ENCODE measurements at places on chromosomes 1 and 21.
A peak's percentile ranks its signal among the peaks of the same experiment; 100 is the strongest.

DNA sequence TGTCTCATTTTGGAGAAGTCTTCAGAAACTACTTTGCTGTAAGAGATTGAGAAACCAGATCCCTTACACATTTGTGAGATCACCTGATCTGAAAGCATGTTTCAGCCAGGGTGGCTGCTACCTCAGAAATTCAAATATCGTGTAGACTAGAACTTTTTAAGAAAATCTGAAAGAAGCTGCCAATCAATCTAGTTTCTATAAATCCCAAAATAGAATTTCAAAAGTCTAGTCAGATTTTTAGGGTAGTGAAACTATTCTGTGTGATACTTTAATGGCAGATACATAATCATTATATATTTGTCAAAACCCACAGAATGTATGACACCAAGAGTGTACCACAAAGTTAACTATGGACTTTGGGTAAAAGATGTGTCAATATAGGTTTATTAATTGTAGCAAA lies 79.9 kb upstream of the PLPPR5 start:
- no peak for DNase-seq

DNA sequence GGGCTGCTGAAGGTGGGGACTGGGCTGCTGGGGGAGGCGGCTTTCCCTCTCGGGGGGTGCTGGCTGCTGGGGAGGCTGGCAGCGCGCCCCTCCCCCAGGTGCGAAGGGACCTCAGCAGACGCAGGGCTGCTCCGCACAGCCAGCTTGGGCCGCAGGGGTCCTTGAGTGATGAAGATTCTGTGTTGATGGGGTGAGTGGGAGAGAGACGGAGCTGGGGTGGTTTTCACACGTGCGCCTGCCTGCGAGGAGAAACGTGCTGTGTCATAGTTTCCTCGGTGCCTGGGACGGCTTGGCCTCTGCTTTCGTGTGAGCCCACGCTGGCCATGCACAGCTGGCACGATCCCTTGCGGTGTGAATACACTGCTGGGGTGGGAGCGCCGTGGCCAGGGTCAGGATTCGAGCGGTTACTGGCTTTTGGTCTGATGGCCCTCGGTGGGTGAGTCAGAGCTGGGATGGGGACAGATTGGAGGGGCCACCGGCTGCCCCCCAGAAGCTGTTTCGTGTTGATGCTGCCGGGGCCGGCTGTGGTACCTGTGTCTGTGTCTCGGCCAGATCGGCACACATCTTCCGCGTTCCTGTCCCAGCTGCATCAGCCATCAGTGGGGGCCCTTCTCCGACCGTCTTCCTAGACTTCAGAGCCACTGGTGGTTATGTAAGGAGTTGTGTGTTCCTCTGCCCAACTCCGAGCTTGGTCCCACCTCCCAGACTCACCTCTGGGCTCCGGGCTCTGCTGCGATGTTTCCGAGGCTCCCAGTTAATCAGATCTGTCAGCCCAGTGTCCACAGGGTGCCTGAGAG lies 24.9 kb downstream of the PRKCZ start:
- no peak for DNase-seq

DNA sequence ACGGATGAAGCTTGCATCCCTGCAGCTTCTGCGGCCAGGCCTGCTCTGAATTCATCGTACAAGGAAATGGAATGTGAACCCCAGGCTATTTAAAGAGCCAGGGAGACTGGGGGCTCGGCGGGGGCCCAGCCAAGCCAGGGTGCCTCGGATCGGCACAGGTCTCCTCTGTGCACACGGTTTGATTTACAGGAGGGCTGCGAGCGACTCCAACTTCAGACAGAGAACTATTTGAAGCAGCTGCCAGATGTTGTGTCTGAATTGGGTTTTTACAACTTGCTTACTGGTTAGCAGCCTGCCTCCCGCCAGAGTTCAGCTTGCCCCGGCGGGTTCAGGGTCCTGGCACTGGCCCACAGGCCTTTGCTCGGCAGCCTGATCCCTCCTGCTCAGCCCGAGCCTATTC lies 83.2 kb downstream of the SPSB1 start:
- no peak for DNase-seq

DNA sequence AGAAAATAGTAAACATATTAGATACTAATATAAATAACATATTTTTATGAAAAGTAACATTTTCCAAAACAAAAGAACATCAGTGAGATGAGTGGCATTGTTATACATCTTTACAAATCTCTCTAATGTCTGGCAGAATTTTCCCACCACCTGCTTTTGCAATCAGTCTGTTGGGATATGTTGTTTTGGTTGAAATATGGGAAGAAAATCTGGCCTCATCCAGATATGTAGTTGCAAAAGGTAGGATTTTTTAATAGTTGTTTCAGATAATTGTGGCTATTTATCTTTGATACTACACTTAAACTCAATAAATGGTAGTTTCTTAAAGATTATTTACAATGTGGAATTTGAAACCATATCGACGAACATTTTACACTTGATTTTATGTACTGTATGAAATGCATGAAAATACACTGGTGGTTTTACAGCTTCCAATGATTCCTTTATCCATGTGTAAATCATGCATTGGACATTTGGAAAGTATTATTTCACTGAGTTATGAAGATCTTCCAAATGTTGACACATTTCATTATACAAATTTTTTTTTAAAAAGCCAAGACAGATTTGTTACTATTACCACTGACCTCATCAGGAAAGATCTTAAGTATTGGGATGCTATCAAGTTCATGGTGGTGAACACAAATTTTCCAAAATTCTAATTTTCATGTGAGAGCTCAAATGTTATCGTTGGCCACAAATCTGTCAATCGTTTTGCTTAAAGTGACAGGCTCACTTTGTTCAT lies 74.1 kb upstream of the CD34 start:
- no peak for DNase-seq

DNA sequence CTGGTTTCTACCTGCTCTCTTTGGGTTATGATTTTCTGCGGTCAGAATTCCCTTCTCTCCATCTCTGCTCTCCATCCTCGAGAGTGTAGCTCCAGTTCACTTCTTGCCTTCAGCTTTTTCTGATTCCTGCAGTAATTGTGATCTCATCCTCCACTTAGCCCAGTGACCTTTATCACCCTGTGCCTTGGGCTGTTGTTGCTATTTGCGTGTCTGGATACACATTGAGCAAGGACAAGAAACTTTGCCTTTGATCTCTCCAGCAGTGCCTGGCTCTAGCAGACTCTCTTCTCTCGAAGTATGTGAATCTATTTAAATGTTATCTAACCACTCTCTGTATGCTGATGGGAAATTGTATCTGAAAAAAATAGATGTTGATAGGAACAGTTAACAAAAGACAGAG lies 76.4 kb upstream of the MARK1 start:
- DNase-seq, result no peak

DNA sequence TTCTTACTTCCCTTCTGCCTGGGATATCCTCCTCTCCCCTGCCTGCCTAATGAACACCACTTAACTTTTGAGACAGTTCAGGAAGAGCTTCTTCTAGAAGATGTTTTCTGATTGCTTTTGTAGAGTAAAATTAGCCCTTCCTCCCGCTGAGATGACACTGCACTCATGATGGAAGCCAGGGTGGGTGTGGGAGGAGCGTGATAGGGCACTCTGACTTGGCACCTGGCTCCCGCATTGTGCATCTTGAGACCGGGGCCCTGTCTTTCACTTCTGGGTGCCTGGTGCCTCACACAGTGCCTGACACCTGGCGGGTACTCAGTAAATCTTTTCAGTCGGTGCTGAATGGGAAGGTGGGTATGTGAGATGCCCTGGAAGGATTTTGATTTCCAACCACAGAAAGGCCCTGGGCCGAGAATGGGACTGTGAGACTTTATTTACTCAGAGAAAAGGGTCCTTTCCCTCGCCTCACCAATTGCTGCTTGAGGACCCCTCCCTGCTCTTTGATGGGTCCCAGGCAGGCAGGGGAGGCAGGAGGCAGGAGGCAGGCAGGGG lies 6.8 kb downstream of the THEM5 start:
- no peak for DNase-seq

GRCh38 chr1:94812985-94813384 lies 7.2 kb upstream of the SLC44A3 start:
- DNase-seq, result no peak

GRCh38 chr21:17269760-17270159 lies 243.1 kb upstream of the CXADR start:
- DNase-seq, result no peak

DNA sequence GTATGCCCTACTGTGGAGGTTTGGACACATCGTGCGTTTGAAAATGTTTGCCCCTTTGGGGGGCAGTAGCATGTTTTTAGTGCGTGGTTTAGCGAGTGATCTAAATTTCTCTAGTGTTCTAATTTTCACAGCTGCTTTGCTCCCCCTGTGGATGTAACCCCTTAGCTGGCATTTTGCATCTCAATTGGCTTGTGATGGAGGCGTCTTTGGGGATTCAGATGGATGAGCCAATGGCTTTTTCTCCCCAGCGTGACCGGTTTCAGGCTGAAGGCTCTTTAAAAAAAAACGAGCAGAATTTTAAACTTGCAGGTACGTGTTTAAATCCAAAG lies 836 bp downstream of the CDC7 start:
- no peak for DNase-seq

DNA sequence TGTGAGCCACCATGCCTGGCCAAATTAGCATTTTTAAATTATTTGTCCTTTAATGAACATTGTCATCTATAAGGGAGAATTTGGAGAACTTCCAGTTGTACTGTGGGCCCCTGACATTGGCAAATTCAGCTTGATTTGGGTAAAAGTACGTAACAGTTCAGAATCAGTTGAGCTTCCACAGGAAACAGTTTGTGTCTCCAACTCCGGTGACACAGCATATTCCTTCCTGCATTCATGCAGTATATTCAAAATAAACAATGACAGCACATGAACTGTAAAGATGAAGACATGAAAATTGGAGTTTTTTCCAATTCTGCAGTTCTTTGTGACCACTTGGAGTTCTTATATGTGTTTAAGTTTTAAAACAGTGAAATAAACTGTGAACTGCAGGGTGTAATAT lies 28.2 kb downstream of the RNF220 start:
- DNase-seq, result no peak

GRCh38 chr1:203632941-203633340 lies 6.3 kb downstream of the ATP2B4 start:
- DNase-seq, result no peak

DNA sequence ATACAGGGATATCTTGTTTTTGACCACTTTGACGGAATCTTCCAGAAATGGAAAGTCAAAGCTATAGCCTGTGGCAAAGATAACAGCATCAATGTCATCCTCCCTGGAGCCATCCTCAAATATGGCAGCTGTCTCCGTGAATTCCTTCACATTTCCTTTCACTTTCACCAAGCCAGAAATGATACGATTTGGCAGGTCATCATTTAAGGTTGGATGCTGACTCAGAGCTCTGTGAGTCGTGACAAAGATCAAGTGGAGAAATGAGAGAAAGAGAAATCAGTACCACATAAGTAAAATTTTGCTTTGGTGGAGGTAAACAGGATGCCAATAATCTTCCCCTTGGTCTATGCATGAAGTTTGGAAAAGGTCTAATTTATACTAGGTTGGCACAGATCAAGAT lies 23.9 kb downstream of the FMO5 start:
- DNase-seq, result no peak

DNA sequence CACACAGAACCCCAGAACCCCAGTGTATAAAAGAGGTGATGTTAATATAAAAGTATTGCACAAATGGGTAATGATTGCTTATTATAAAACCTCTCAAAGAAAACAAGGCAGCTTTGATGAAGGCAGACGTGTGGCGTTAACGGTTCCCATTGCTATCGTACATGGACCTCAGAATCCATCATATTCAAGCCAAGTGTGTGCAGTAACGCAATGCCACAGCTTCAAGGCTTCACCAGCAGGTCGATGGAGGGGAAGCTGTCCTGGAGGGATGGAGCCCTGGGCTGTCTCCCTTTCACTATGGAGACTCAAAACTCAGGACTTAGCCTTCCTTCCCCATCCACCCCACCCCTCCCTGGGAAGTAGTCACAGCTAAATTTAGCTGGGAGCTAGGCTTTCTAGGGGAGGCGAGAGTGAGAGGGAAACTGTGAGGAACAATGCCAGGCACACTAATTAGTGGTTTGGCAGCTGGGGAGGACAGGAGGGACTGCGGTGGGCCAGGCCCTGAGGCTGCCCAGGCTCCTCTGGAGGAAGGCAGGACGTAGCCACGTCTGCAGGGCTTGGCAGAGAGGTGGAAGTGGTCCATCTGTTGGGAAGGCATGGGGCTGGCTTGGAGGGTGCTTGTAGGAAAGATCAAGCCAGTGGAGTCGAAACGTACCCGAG lies 121.2 kb downstream of the HMGB4 start:
- DNase-seq, result no peak

GRCh38 chr21:45768011-45768739 lies 124.7 kb downstream of the PCBP3 start:
- peak; percentile 55 for DNase-seq

GRCh38 chr1:230424391-230425251 lies 1.5 kb downstream of the PGBD5 start:
- DNase-seq, result no peak
